Activated CD4-positive, alpha-beta T cell treated with anti-CD3 and anti-CD28 coated beads, Interleukin-2, amount 10 ng/mL, durations not matched to agents 24 days and 14 days (primary cell): ENCODE measurements at places on chromosomes 7 and 10. TPM values are rescaled to one million over a fixed set of nuclear protein-coding genes. Genes with fewer than 3 reads are reported as not detected.

- peak; percentile 77 for DNase-seq
Measured at GRCh38 chr10:78541481-78542140, 507.9 kb downstream of the RPS24 start.

- no peak for DNase-seq
Measured at GRCh38 chr7:20350518-20350951, 19.8 kb downstream of the ITGB8 start.

DNA sequence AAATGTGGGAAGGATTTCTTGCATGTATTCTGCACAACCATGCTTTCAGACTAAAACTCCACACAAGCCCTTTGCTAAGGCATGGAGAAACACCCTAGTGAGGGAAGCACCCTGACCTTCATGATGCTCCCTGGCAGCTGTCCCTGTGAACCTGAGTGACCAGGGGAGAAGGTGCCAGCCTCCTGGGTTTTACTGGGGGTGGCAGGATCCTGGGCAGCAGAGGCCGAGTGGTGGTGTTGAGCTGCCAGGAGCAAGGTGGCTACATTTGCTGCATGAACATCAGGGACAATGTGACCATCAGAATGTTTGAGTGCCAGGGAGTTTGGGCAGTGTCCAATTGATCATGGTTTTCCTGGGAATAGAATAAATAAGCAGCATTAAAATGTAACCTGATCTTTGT lies 437.9 kb downstream of the TCERG1L start:
- DNase-seq, result no peak

GRCh38 chr10:46028584-46029460 lies 1.6 kb downstream of the NCOA4 start:
- peak; percentile 81 for DNase-seq

DNA sequence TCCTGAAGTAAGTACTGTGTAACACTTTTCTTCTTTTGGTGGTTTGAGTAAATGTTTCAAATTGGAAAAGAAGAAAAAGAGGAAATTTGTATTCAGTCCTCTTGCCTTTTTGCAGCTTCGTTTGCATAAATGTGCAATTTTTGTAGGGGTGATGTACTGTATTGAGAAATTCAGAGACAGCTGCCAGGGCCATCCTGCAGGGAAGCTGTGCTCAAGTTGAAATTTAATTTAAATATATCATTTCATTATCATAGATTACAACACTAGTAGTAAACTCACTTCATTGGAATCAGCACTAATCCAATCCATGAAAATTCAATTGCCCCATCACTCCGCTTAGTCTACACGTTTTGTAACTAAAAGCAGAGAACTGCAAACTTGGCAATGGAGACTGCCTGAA lies 415.4 kb downstream of the DNAJB9 start:
- DNase-seq, result no peak

Gene TMEM176A
- not detected in 2 replicates for total RNA-seq

Gene CYP2C9
- not detected in 2 replicates for total RNA-seq

Gene EIF3B
- 284 TPM in 2 replicates for total RNA-seq

Gene ATP6V0A4
- total RNA-seq, result not detected in 2 replicates

Gene ANK3
- total RNA-seq, result 22.9 and 23.5 TPM in 2 replicates

Gene CALD1
- total RNA-seq, result 7.2 and 8.2 TPM in 2 replicates

Gene AKR1C8
- total RNA-seq, result not detected in 2 replicates

Gene TSPAN33
- total RNA-seq, result 5.4 and 6.2 TPM in 2 replicates
